ENCODE measurements at places on chromosomes 12 and 14.

DNA sequence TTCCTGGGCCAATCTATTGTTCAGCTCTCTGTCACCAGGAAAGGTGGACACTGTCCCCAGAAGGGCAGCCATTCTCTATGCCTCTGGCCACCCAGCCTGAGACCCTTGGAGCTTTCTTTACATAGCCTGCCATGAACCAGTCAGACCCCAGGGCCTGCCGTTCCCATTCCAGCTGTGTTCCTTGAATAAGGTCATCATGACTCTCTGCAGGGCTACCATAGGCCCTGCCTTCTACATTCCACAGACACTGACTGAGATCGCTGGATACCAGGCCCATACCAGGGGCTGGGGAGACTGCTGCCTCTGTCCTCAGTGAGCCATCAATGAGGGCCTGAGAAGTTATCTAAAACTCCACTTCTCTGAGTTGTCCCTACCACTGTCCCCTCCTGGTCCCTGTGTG is 75.5 kb downstream of the SYNE3 start:
- no peak for DNase-seq

GRCh38 chr12:121657305-121658008 is 12.0 kb downstream of the MORN3 start:
- DNase-seq, result no peak

GRCh38 chr12:100273782-100274181 is 6.8 kb downstream of the SCYL2 start:
- DNase-seq, result no peak

GRCh38 chr12:3148366-3149000 is 71.3 kb downstream of the TSPAN9 start:
- DNase-seq, result no peak

- no peak for DNase-seq
These were observed 82.9 kb upstream of the DYNC1H1 start for GRCh38 chr14:101881426-101881825.

GRCh38 chr14:102734436-102734835 is 42.8 kb upstream of the TRAF3 start:
- no peak for DNase-seq

- DNase-seq, result no peak
These were observed 18.5 kb downstream of the MEG3 start for GRCh38 chr14:100844421-100844820.

DNA sequence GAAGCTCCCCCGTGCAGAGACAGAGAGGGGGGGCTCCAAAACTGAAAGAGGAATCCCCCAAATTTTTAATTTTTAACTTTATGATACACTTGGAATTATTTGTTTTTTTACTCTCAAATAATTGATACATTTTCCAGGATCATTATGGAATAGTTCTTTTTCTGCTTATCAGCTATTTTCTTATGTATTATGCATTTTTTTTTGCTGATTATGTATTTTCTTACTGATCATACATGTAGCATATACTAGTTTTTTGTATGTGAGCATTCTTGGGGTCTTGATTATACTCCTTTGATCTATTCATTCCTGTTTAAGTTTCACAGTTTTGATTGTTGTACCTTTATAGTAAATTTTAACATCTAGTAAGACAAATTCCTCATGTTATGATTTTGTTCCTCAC is 55.5 kb upstream of the LDHB start:
- no peak for DNase-seq

DNA sequence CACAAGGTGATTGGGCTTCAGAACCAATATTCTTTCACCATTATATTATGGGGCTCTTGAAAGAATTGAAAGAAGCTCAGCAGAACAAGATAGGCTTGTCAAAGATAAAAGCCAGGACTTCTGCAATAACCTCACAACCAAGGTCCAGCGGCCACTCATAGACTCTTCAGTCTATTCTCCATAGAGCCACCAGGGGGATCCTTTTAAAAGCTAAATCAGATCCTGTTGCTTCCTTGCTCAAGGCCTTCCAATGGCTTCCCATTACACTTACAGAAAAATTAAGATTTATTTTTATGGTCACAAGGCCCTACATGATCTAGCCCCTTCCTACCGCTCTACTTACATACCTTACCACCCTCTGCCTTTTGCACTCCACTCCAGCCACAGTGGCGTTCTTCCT is 169.6 kb downstream of the C12orf42 start:
- DNase-seq, result no peak

DNA sequence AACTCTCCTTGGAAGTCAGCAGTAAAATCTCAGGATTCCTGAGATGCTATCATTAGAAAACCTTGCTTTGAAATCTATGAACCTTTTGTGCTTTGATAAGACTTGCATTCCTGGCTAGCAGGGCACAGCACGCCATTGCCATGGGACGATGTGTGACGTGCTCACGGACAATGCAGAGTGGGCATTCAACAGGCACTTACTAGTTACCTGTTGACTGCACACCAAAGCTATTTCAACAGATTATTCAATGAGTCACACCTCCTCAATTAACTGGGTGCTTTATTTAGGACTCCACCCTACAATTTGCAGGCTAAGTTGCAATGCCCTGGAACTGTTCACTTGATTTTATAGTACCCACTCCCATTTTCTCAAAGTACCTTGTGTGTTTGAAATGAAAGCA is 11.3 kb downstream of the NOS1 start:
- DNase-seq, result no peak

DNA sequence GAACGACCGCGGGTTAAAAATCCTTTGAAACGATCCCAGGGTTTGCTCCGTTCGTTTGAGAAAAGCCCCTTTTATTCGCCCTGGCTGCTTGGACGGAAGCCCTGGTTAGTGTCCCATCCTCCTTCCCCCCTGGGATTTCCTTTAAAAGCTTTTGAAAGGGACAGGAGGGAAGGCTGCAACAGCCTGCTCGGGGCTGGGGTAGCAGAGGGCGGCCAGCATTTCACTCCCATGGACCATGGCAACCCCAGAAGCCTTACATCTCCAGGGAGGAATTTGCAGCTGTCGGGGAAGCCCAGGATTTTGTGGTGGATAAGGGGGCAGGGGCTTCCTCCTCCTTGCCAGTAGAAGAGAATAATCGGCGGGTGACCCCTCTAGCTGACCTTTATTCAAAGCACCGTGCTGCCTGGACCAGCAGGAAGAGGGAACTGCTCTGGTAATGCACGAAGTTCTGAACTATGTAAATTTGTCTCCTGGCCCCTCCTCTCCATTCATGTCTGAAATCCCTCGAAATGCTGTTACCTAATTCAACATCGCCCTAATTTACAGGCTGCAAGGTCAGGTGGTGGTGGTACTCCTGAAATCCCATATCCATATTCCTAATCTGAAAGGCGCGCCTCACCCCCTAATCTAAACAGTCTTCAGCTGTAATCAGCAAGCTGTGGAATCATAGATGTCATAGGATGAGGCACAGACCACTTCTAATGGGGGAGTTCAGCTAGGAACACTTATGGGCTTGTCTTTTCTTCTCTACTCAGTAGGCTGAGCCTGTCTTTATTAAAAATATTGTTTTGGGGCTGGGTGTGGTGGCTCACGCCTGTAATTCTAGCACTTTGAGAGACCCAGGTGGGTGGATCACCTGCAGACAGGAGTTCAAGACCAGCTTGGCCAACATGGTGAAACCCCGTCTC is 1.0 kb upstream of the CLIP1 start:
- no peak for DNase-seq

- no peak for DNase-seq
These were observed 1.0 kb downstream of the TGM1 start for GRCh38 chr14:24261969-24262327.

DNA sequence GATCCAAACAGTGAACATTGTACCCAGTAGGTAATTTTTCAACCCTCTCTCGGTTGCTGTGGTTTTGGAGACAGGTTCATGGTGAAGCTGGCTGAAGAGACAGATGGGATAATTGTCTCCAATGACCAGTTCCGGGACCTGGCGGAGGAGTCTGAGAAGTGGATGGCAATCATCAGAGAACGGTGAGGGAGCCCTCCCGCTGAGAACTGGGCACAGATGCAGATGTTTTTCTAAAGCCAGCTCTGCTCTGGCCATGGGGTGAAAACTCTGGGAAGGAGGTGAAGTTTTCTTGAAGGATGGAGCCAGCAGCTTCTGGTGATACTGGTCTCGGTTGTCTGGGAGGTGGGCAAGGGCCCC is 6.2 kb downstream of the KHNYN start:
- no peak for DNase-seq

DNA sequence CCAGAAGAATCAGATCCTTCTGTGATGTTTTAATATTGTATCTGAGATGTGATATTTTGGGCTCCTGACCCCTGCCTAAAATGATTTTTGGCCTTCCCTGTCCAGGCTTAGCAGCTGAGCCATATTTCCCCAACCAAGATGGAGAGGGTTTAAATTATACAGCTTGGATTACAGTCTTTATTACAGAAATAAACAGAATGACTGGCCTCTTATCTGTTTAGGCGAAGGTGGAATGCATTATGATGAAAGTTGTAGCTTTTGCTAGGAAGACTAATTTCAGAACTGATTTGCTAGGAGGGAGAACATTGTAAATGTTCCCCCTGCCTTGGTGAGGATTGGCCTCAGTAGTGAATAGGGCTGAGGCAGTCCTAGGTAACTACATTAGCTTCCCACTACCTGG is 23.3 kb downstream of the BMAL2 start:
- no peak for DNase-seq

- DNase-seq, result peak; percentile 25
These were observed 14.4 kb upstream of the FAM181A start for GRCh38 chr14:93912782-93913181.

DNA sequence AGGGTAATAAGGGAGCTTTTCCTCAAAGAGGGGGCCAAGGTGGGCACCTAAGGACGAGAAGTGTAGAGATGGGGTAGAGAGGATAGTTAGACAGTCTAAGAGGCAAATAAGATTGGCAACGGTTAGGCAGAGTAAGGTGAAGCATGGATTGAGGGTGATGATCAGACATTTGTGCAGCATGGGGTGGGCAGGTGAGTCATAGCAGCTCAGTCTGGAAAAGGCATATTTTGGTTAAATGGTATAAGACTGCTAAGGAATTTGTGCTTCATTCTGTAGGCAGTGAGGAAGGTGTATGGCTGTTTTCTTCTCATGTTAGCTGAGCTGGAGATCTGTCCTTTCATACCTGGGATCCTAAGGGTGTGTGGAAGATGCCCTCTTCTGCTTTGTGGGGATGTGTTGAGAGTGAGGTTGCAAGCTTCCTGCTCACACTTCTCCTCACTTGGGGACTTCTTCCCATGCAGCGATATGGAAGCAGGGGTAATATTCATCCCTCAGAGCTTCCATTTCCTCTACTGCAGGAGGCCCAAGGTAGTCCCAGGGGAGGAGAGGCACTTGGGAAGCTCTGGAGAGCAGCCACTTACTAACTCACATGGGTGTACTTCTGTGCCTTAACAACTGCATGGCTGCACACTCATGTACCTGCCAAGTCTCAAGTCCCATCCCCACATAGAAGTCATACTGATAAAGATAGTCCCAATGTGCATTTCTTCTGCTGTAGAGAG is 28.9 kb downstream of the GSG1 start:
- no peak for DNase-seq

GRCh38 chr12:65282840-65283239 is 4.4 kb downstream of the MSRB3 start:
- DNase-seq, result no peak

DNA sequence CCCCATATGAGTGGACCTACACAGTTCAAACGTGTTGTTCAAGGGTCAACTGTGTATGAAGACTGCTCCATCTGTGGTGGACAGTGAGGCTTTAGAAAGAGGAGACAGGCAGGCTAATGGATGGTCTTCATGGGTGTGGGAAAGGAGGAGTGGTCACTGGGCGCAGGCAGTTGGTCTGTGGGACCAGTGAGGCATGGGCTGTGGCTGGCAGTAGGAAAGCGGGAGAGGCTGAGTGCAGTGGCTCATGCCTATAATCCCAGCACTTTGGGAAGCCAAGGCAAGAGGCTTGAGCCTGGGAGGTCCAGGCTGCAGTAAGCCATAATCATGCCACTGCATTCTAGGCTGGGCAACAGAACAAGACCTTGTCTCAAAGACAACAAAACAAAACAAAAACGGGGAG is 2.0 kb upstream of the NR4A1 start:
- no peak for DNase-seq

- DNase-seq, result no peak
These were observed 11.1 kb upstream of the CMAS start for GRCh38 chr12:22034709-22035506.
